ENCODE measurements at places on chromosomes 11 and 22.

- no peak for DNase-seq
These were observed 42.9 kb upstream of the DAGLA start for GRCh38 chr11:61637277-61637676.

- DNase-seq = no peak
These were observed 1197.5 kb upstream of the TENM4 start for GRCh38 chr11:80638296-80638695.

GRCh38 chr11:79626135-79627075 is 185.6 kb upstream of the TENM4 start:
- DNase-seq = no peak

DNA sequence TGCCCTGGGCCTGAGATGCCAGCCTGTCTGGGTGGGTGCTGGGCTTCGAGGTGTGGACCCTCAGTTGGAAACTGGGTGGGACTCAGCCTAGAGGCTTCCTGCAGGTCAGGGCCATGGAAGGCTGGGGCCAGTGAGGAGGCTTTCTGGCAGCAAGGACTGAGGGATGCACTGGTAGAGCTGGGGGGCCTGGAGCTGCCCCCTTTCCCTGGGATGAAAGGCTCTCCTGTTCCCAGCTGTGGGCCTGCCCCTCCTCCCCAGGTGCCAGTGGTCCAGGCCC is 2.5 kb downstream of the SEPTIN5 start:
- DNase-seq = no peak

GRCh38 chr22:44335903-44336803 is 23.4 kb upstream of the SHISAL1 start:
- no peak for DNase-seq

- DNase-seq = no peak
These were observed 39.9 kb upstream of the RAPSN start for GRCh38 chr11:47488674-47489394.

- no peak for DNase-seq
These were observed 89.5 kb downstream of the CDKN1C start for GRCh38 chr11:2796091-2796490.

DNA sequence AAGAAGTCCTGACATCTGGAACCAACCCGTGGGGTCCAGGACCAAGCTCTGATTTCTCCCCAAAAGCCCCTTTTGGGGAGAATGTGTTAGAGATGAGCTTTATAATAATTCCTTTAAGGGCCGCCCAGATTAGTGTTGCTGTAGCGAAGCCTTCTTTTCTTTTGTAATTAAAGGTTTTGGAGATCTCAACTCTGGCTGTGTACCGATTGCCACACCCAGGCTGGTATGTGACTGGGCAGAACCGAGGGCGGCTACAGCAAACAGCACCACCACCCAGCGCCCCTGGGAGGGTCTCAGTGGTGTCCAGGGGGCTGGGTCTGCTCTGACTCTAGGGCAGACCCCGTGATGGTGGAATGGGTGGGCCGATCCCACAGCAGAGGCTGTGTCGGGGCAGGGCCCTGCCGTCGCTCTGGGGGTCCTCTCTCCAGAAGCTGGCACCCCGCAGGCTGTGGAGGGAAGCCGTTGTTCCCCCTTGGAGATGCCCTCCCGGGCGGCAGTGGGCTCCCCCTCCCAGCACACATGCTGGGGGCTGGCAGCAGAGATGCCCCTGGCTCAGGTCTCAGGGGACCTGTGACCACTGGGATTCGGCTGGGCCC is 31.0 kb downstream of the TPCN2 start:
- no peak for DNase-seq

DNA sequence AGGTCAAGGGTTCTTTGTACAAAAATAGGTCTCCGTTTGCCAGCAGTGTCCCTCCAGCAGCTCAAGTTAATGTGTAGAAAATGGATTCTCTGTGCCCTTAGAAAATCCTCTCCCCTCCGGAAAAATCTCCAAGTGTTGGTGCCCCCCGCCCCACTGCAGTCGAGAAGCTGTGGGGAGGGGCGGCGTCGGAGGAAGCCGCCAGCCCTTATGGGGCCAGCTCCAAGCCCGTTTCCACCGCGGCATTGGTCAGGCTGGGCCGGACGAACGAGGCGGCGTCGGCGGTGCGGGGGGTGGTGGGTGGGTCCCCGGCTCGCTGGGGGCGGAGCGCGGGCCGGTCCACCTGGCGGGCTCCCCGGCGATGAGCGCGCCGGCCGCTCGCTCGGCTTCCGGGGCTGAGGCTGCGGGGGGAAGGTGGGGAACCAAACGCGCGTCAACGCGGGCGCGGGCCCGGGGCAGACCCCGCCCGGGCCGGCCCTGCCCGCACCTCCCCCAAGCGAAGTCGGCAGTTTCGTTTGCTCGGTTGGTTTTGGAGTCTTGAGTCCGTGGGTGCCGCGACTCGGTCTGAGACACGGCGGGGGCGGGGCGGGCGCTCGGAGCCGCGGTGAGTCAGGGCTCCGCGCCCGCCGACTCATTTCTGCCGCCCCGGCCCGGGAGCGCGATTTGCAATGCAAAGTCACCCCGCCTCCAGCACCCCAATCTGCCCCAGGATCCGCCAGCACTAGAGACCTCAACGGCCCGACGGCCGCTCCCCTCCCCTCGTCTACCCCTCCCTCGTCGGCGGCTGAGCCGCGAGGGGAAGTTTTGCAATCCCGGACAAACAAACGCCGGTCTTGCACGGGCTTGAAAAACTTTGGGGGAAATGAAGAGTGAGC is 1.4 kb downstream of the ASCL2 start:
- DNase-seq = peak; percentile 88

DNA sequence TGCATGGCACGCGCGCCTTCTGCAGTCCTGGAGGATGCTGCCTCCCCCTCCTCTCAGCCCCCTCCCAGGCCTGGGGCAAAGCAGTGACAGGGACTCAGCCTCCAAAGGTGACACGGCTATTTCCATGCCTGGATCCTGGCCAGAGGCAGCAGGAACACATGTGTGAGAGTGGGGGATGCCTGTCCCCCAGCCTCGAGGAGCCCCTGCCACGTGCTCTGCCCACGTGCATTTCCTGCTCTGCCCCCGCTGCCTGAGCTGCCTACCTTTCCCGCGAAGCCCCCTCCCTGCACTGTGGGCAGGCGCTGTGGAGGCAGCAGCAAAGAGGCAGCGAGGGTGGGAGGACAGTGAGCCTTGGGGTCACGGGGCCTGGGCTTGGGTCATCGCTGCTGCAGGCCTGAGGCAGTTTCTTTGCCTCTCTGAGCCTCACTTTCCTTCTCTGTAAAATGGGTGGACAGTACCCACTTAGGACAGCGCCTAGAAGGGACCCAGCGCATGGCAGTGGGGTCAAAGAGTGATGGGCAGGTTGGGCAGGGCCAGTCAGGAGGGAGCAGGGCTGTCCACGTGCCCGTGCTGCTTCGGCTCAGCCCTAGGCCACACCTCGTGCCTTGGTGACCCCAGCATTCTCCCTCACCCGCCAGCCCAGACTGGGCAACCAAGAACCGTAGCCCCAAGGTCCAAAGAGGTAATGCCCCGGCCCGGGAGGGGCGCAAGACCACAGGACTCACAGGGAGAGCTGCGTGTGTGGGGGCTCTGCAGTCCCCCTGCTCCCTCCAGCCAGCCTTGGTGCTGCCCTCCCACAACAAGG is 48.6 kb downstream of the FLRT1 start:
- DNase-seq = no peak

- no peak for DNase-seq
These were observed 40.5 kb upstream of the PITPNB start for GRCh38 chr22:27959335-27960090.

GRCh38 chr22:30191040-30191701 is 55.4 kb downstream of the LIF start:
- DNase-seq = no peak

DNA sequence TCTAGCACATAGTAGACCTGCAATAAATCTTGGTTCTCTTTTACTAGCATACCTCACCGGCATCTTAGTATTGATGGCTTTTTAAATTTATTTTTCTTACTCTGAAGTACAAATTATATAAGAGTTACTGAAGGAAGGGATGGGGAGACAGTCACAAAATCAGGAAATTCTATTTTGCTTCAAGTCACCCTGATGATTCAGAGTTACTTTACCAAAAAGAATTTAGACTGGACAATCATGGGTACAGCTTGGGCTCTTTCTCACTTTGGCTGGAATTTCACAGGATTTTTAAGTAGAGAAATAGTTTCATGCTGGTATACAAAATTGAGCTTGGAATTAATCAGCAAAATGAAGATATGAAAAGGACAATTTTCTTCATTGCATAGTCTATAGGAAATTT is 919.2 kb downstream of the METTL15 start:
- DNase-seq = no peak

DNA sequence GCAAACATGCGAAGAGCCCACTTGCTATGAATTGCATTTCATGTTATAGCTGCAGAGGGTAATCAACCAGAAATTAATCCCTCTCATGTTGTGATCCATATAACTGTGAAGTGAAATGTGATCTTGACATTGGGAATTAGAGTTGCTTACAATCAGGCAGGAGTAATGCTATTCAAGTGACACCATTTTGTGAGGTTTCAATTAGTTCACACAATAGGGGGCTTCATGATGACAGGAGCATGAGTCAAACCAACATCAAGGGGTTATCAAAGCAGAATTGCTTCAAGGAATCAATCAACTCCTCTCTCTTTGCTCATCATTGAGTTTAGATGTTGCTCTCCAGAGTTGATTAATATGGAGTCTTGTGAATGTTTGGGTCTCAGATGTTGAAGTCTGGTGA is 1585.2 kb upstream of the TENM4 start:
- DNase-seq = no peak

DNA sequence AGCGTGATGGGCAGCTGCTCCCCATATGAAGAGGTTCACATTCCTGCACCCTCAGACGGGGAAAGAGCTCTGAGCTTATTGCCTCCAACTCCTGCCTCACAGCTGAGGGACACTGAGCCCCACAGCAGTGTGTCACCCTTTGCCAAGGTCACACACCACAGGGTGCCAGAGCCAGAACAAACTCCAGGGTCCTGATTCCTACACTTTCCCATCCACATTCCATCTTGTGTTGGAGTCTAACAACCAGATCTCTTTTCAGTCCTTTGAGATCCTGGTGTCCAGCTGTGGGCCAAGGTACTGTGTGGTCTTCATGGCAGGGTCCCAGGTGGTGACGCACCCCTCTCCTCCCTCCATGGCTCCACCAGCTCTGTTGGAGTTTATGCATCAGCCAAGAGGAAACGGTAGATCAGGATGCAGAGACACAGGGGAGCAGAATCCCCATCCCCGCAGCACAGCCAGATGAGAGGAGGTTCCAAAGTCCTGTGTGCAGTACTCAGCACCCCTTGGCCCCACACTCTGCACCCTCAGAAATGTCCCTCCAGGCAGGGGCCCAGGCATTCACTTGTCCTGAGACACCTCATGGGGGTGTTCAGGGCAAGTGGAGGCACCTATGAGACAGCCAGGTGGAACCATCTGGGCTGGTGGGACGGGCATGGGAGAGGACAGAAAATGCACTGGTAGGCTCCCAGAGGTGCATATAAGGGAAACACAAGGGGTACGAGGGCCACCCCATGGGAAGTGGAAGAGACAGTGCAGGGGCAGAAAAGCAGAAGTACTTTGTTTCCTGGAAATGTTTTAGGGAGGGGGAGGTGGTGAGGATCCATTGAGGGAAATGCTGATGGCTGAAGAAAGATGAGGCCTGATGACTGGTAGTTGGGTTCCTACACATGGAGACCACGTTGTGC is 32.6 kb upstream of the GNAZ start:
- no peak for DNase-seq

- DNase-seq = peak; percentile 76
These were observed 872 bp downstream of the TMA7B start for GRCh38 chr22:39960791-39961746.

DNA sequence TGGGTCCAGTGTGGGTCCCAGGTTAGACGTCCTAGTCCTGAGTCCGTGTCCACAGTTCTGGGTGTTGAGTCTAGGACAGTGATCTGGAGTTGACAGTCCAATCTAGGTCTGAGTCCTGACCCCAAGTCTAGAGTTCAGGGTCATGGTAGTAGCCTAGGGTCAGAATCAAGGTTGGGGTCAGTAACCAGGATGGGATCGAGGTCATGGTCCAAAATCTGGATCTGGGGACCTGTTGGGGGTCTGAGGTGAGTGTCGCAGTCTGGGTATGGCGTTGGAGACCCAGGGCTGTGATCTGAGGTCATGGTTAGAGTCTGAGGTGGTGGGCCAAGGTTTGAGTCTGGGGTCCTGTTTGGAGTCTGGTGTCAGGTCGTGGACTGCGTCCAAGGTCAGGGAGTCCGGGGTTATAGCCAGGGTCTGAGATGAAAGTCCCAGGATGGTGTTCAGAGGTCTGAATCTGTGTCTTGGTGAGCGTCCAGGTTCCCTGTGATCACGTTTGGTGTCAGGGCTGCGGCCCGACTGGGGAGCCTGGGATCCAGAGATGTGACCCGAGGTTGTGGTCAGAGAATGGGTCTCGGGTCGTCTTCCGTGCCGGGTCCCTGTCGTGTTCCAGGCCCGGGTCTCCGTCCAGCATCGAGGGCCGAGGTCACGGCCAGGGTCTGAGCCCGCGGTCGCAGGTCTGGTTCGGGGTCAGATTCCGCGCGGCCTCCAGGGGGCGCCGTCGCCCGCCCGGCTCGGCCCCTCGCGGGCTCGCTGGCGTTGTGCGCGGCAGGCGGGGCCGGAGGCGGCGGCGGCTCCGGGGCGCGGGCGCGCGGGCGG is 432 bp upstream of the GRK2 start:
- DNase-seq = peak; percentile 78

- no peak for DNase-seq
These were observed 8.2 kb upstream of the SYT8 start for GRCh38 chr11:1826552-1827094.

DNA sequence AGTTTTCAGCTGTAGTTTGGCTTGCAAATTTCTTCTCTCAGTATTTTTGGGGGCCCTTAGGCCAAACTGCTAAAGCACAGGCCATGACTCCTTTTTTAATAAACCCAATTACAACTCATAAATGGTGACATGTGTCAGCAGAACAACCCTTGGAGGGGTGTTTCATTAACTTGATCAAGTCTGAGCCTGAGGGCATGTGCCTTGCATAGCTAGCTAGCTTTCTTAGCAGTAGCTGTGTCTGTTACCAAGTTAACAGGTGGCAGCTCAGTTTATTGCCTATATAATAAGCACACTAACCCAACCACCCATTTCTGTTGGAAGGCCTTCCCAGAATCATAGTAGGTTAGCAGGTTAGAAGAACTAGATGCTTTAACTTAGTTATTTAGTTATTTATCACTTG is 950.3 kb upstream of the CCDC90B start:
- DNase-seq = no peak

DNA sequence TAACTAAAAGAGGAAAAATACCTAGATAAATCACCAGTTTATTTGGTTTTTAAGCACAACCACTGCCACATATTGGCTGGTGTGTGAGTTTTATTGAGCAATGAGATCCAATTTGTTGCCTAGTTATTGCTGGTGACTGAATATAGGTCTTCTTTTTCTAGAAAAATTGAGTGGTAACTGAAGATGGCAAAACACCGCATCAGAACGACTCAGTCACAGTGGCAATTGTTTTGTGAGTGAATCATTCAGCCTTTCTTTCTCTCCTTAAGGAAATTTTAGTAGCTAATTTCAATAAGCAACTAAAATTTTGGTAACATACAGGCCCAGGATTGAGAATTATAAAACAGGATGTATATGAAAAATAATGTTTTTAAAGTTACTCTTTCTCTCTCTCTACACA is 533.0 kb downstream of the KCNA4 start:
- DNase-seq = no peak

GRCh38 chr11:36123336-36124101 is 165.7 kb downstream of the COMMD9 start:
- DNase-seq = no peak

- no peak for DNase-seq
These were observed 600.6 kb downstream of the BUD13 start for GRCh38 chr11:116172156-116172555.

All from stimulated activated CD4-positive, alpha-beta T cell treated with anti-CD3 and anti-CD28 coated beads, Interleukin-4, amount 100 ng/mL, for 24 hours (primary cell).